ENCODE measurements at places on chromosomes 3 and 15. TPM values are rescaled to one million over a fixed set of nuclear protein-coding genes. Genes with fewer than 3 reads are reported as not detected.

PCSK6 gene
- 20.0 TPM for total RNA-seq

RBMS3 gene
- total RNA-seq = 24.2 TPM

ANKRD63 gene
- total RNA-seq = not detected

TGM5 gene
- not detected for total RNA-seq

ALS2CL gene
- total RNA-seq = 5.8 TPM

RLBP1 gene
- not detected for total RNA-seq

CILP gene
- not detected for total RNA-seq

PRICKLE2 gene
- 1.6 TPM for total RNA-seq

CLDN18 gene
- not detected for total RNA-seq

CTXND1 gene
- total RNA-seq = not detected

ADAMTS17 gene
- total RNA-seq = 0.40 TPM

GOLGA8M gene
- 0.22 TPM for total RNA-seq

BOC gene
- total RNA-seq = not detected

SPINK8 gene
- not detected for total RNA-seq

SLC9C1 gene
- total RNA-seq = under 0.01 TPM

CPB1 gene
- not detected for total RNA-seq

ADAMTS9 gene
- total RNA-seq = 20.6 TPM

C3orf20 gene
- total RNA-seq = not detected

ZIC4 gene
- total RNA-seq = not detected

OR5K3 gene
- not detected for total RNA-seq

MAGEL2 gene
- total RNA-seq = not detected

NR1I2 gene
- total RNA-seq = not detected

SLC28A1 gene
- total RNA-seq = not detected

PSTPIP1 gene
- under 0.01 TPM for total RNA-seq

PLSCR2 gene
- total RNA-seq = not detected

SLC2A2 gene
- not detected for total RNA-seq

ZDHHC19 gene
- not detected for total RNA-seq

FBXO40 gene
- total RNA-seq = under 0.01 TPM

GNAI2 gene
- 415 TPM for total RNA-seq

CHRNB4 gene
- total RNA-seq = not detected

UBE3A gene
- total RNA-seq = 48.8 TPM

C3orf18 gene
- total RNA-seq = 0.87 TPM

ARHGEF26 gene
- under 0.01 TPM for total RNA-seq

GFM1 gene
- total RNA-seq = 81.1 TPM

RTP3 gene
- total RNA-seq = not detected

DOCK3 gene
- not detected for total RNA-seq

PAQR9 gene
- total RNA-seq = not detected
